Endothelial cell of umbilical vein (primary cell): ENCODE measurements at places on chromosomes 4 and X. TPM values are rescaled to one million over a fixed set of nuclear protein-coding genes. Genes with fewer than 3 reads are reported as not detected.

DNA sequence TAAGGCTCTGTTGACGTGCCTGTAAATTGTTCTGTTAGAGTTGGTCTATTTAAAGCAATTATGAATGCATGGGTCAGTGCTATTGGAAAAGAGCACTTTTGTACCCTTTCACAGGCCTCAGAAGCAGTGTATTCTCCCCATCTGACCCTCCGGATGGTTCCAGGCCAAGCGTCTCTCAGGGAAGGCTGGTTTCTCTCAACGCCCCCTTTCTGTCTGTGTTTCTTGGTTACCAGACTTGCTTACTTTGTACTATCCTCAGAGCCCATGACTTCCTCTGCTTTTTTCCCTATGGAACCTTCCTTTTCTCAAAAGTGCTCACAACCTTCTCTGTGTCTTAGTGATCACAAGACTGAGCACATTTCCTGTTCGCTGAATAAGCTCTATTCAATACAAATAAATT lies 559.3 kb upstream of the ZFP42 start:
- DNase-seq, result no peak

- no peak for DNase-seq
Observed at GRCh38 chr4:2399631-2400190, 18.7 kb downstream of the ZFYVE28 start.

GRCh38 chr4:2386717-2387116 lies 31.7 kb downstream of the ZFYVE28 start:
- no peak for DNase-seq

GRCh38 chr4:175762582-175762981 lies 49.5 kb downstream of the GPM6A start:
- DNase-seq, result no peak

DNA sequence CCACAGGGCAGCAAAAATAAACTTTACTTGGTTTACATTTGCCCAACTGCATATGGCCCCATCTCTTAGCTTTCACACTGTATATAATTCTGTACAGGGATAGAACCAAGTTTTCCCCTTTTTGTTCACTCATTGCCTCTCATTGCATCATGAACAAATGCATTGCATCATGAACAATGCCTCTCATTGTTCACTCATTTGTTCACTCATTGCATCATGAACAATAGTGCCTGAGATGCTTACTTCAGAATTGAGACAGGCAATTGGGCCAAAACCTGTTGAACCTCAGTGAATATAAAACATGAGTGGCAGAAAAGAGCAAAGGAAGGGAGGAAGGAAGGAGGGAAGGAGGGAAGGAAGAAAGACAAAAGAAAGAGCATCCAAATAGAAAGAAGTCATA lies 98.2 kb downstream of the SOWAHB start:
- no peak for DNase-seq

- DNase-seq, result no peak
Observed at GRCh38 chr4:112381996-112382692, 85.0 kb downstream of the ALPK1 start.

Gene ENOX2
- total RNA-seq, result 12.2 and 13.1 TPM in 2 replicates

Gene AADAT
- total RNA-seq, result 2.5 and 3.1 TPM in 2 replicates

Gene TRAPPC2
- 13.0 and 14.1 TPM in 2 replicates for total RNA-seq
